ENCODE measurements at places on chromosomes 4 and X. TPM values are rescaled to one million over a fixed set of nuclear protein-coding genes. Genes with fewer than 3 reads are reported as not detected.

- H3K27me3 ChIP-seq = no peaks in the 10 kb centered on the region
- H3K27ac ChIP-seq = peak overlapping the region; percentile 23
- no peak overlapping the region for H3K4me3 ChIP-seq
- H3K4me1 ChIP-seq = no peaks in the 10 kb centered on the region
- DNase-seq = no peak
These were observed 37.7 kb upstream of the FAT1 start for GRCh38 chr4:186761393-186761792.

GRCh38 chr4:150501983-150502382, 80.0 kb upstream of the MAB21L2 start:
- no peak overlapping the region for H3K27ac ChIP-seq
- no peaks in the 10 kb centered on the region for H3K4me1 ChIP-seq
- no peak for DNase-seq
- H3K27me3 ChIP-seq = no peaks in the 10 kb centered on the region
- no peak overlapping the region for H3K4me3 ChIP-seq

DNA sequence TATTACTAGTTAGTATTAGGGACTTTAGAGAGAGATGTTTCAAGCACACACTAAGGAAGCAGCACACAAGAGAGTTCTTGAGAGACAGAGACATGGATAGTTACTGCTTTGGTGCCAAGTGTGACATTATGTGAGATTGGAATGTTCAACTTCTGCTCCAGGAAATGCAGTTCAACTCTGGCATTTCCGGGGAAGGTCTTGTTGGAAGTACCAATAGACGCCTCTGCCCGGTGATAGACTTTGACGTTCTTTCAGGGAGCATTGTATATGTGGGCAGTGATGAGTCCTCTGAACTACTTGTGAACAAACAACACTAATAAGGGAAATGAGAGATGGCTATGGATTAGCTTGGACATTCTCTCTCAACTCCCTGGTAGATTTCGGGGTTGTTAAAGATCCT, 638.1 kb upstream of the BOD1L1 start:
- H3K4me1 ChIP-seq = no peaks in the 10 kb centered on the region
- no peaks in the 10 kb centered on the region for H3K36me3 ChIP-seq
- no peak for DNase-seq
- no peak overlapping the region for H3K27ac ChIP-seq
- H3K4me3 ChIP-seq = no peak overlapping the region

The ZNF630 gene
- 3.2 TPM for polyA plus RNA-seq

All from kidney (tissue), 22 donors.